Femur (tissue), 1 donor: ENCODE measurements at places on chromosomes 6 and 20.

DNA sequence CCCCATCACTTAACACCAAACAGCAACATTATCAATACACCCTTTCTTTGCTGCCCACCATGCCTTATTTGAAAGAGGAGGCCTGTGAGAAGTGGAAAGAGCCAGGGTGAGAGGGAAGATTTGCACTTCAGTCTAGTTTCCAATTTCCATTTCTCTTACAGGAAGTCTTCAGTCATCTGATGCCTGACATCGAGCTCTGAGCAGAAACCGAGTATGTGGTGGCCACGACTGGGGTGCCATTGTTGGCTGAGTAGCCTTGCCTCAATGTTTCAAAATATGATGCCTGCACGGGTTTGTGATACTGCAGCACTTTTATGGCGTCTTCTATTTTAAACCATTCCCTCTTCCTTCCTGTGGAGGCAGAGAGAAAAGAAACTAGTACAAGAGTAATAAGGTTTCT, 39.8 kb upstream of the SMIM29 start:
- DNase-seq, result no peak

DNA sequence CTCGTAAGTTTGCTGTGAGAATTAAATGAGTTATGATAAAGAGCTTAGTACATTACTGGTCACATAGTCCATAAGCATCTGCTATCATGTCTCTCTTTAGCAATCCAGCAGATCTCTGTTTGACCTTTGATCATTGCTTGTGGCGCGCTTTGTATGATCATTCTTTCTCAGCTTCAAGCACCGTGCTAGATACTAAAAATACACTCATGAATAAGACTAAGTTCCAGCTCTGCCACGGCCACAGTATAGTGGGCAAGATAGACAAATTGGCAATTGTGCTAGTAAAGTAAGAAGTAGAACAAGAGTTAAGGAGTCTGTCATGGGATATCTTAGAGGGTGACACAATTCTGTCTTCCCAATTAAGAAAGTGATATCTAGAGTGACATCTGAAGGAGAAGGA, 75.2 kb upstream of the ADGRF1 start:
- DNase-seq, result no peak

DNA sequence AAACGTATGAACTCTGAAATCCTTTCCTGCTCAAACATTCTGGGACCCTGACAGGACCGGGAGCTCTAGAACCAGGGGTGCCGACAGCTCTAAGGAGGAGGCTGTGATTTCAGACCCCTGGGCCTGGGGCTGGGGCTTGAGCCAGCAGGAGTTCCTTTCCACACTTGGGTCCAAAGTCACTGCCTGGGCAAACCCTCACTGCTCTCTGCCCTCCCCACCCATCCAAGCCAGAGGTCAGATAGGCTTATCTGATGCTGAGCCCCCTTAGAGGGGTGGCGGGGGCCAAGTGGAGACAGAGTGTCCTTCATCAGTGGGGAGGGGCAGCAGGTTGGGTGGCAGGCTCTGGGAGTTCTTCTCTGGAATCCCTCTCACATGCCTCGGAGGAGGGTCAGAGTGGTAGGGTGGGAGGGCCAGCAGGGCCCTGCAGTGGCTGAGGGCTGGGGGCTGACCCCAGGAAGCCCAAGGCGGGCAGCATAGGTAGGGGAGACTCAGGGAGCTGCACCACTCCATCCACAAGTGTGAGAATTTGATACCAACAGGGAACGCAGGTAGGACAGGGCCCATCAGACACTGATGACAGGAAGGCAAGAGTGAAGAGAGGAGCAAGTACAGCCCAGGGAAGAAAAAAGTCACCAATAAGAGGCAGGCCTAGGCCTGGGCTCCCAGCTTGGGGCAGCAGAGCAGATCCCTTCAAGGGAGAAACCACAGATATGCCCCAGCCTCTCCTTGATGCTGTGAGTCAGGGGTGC, 121.0 kb downstream of the MRPL14 start:
- DNase-seq, result no peak

GRCh38 chr20:53547664-53548239, 45.9 kb downstream of the ZNF217 start:
- DNase-seq, result peak; percentile 60

DNA sequence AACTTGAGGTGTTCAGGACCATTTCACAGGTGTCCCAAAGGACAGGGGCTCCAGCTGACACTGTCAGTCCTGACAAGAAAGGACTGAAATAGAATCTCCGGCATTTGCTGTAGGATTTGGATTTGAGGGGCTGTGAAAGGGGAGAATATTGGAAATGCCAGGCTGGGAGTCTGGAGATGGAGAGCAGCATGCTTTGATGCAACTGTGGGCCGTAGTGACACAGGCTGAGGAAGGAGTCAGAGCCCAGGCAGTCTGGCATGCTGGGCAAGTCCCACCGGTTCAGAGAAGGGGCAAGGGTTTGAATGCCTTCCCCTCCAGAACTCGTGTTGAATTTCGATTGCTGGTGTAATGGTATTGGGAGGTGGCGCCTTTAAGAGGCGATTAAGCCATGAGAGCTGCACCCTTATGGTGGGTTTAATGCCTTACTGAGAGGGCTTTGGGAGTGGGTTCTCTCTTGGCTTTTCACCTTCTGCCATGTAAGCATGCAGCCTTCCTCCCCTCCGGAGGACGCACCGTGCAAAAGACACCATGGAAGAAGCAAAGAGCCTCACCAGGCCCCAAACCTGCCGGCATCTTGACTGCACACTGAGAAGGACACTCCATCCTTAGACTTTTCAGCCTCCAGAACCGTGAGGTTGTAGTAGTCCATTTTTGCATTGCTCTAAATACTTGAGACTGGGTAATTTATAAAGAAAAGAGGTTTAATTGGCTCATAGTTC, 9.4 kb upstream of the PYGB start:
- DNase-seq, result no peak

- DNase-seq, result no peak
Measured at GRCh38 chr20:10419550-10420133, 14.4 kb downstream of the MKKS start.

DNA sequence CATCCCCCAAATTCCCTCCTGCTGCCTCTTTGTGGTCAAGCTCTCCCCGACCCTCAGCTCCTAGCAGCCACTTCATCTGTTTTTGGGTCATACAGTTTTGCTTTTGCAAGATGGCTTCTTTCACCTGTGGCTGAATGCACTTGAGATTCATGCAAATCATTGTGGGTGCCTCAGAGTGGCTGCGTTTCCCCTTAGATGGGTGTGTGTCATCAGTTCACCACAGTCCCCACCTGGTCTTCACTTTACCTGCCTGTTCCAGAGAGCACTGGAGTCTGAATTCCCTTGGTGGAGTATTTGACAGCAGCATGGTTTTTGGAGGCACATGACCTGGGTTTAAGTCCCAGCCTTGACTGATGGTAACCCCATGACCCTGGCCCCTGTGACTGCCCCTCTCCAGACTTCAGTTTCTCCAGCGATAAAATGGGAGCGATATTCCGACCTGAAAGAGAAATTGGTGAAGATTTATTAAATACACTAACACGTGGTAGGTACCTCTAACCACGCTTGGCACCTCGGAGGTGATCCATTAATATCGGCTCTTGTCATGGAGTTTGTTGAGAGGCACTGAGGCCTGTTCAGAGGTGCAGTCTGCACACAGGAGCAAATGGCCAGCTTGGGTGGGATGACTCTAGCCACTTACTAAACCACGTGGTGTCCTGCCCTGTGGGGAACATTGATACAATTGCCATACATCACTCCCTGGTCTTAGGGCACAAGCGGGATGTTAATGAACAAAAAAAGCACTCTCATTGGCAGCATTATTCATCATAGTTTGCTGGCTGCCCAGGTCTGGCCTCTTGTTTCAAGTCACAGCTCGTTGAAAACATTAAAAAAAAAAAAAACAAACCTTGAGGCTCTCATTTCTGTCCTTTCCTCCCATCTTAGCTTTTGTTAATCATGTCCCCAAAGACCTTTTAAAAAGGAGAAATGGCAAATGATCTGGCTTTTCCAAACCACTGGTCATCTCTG, 167.2 kb upstream of the KCNG1 start:
- DNase-seq, result no peak

DNA sequence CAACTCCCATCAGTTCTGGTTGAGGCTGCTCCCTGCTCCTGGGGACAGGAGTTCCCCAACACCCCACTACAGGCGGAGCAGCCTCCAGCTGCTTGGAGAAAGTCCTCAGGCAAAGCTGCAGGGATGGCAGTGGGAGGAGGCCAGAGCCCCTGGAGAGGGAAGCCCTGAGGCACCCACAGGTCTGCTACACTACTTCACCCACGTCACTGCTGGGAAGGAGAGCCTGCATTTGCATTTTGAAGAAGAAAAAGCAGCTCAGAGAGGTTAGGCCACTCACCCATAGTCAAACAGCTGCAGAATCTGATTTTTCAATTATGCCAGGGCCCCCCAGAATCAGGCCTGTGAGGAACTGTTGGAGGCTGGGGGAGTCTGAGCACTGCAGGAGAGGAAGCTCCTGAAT, 17.2 kb downstream of the BFSP1 start:
- peak; percentile 8 for DNase-seq

GRCh38 chr20:33837096-33837830, 26.1 kb downstream of the CHMP4B start:
- DNase-seq, result no peak

DNA sequence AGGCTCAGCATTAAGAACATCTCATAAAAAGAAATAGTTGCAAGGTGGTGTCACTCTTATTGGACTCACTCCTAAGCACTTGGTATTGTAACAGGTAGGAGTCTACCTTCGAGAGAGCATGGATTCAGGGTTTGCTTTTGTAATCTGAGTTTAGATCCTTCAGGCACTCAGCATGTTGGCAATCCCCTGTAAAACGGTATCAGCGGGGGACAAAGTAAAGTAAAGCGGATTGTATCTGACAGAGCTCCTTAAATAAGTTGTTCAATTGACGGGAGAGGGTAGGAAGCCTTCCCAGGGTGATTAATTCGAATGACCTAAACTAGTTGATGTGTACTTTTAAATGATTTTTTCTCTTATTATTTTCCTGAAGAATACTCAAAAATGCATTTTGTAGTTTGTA, 869.8 kb upstream of the EPHA7 start:
- DNase-seq, result no peak

GRCh38 chr6:7589221-7589620, 777 bp upstream of the SNRNP48 start:
- no peak for DNase-seq

GRCh38 chr6:37168811-37169495, 999 bp upstream of the PIM1 start:
- DNase-seq, result no peak

DNA sequence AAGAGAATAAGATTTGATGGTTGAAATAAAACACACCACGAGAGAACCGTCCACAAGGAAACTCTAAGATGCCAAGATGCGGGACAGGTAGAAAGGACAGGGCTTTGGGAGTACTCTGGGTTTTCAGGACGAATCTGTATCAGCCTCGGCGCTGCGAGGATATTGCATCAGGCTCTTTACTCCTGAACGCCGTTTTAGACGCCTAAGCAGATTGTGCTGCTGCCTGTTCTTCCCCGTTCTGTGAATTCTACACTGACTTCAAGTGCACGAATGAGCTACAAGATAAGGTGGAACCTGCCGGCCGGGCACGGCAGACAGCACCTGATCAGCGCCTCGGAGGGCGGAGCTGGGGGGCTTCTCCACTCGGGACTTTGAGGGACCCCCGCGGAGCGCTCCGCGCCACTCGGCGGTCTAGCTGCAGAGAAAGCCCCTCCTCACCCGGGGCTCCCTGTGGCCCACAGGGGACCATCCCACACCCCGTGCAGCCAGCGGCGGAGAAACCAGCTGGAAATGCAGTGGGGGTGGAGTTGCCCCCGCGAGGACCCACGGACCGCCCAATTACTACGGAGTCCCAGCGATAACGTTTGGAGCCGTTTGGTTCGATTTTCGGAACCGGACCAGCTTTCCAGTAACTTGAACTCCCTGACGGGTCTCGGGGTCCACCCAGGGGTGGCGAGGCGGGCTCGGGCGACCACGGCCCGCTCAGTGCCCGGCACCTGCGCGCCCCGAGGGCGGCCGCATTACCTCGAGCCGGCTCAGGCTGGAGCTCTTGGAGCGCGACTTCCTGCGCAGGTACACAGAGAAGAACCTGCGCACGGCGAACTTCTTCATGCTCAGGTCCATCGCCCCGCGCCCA, 646 bp downstream of the RPS6KA2 start:
- peak; percentile 36 for DNase-seq

GRCh38 chr6:140830666-140831065, 1302.1 kb upstream of the GJE1 start:
- DNase-seq, result no peak

- DNase-seq, result no peak
Measured at GRCh38 chr6:52493669-52494068, 73.5 kb downstream of the EFHC1 start.

- no peak for DNase-seq
Measured at GRCh38 chr20:19692100-19692499, 66.0 kb upstream of the RIN2 start.

GRCh38 chr6:63188828-63189227, 22.4 kb upstream of the FKBP1C start:
- no peak for DNase-seq

DNA sequence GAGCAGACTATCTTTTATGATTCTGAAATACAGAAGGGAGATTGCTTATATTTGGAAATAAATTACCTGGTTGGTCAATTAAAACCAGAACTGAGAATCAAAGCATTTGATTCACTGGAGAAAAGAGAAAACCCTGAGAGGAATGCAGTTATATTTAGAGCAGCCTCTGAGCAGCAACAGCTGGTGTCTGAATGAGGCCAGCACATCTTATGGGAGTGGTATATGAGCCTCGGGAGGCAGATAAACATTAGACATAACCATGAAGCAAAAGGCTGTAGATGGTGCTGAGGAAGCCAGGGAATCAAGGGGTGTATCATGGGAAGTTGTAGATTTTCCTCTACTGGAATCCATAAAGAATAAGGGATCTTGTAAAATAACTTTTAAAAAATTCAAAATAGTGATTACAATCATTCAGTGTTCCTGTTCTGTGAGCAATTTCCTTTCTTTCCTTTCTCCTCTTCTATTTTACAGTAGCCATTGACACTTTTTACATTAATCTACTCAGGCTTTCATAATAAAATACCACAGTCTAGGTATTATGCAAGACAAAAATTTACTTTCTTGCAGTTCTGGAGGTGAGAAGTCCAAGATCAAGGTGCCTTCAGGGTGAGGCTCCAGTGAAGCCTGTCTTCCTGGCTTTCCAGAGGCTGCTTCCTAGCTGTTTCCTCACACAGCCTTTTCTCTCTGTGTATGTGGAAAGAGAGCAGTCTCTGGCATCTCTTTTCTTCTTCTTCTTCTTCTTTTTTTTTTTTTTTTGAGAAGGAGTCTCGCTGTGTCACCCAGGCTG, 32.8 kb upstream of the ENPP5 start:
- no peak for DNase-seq

DNA sequence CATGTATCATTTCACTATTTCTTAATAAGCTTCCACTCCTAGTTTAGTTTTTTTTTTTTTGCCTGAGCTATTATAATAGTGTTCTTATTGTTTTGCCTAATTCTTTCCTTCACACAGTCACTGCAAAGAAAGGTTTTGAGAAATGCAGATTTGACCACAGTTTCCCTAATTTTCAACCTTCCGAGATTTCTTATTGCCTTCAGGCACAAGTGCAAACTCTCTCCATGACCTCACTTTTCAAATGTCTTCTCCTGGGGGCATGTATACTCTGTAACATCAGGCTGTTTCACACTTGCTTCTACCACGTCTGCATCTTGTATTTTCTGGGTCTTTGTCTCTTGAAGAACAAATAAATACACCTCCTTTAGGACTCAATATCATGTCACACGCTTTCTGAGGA, 339.0 kb upstream of the CITED2 start:
- no peak for DNase-seq
